ENCODE measurements at places on chromosomes 13 and 19.

- no peak for DNase-seq
Measured at GRCh38 chr13:39284801-39285388, 246.6 kb downstream of the NHLRC3 start.

GRCh38 chr19:42857544-42857867 is 22.0 kb downstream of the PSG1 start:
- DNase-seq = no peak

DNA sequence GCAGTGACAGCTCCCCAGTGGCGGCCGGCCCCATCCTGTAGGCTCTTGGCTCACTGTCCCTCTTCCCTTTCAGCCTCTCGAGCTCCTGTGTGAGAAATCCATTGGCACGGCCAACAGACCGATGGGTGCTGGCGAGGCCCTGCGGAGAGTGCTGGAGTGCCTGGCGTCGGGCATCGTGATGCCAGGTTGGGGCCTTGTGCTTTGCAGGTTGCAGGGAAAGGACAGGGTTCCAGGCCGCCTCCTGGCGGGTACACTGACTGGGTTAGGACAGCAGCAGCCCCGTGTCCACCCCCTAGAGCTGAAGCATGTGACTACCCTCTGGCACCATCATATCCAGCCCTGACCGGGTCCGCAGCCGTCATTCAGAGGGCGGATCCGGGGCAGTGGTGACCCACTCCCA is 21.5 kb upstream of the QTRT1 start:
- DNase-seq = no peak

- DNase-seq = no peak
Measured at GRCh38 chr13:101730420-101731000, 278.0 kb downstream of the ITGBL1 start.

DNA sequence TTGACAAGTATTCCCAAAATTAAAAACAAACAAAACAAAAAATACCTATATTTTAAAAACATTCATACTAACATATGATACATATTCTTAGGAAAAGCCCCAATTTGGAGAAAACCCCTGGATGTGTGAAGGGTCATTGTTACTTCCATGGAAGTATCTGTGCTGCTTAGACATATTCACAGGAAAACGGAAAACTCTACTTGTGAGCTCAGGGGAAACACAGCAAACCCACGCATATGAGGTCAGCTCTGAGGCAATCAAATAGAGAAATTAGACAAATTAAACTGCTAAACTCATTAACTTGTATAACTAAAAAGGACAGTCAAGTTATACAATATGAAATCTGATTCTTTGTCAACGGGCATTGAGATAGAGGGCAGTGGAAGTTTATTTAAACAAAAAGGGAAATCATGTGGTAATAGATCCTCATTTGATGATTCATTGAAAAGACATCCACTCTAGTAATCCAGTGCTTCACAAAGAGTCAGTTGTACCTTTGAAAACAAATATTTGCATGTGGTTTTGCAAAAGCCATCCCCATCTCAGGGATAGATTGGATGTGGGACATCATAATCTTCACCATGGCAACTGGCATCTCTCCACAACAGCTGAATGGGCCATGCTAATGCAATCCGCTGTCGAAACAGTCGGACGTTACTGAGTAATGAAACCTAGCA is 423.4 kb downstream of the ITGBL1 start:
- DNase-seq = peak; percentile 7

GRCh38 chr19:898663-899062 is 5.4 kb downstream of the RNU6-9 start:
- DNase-seq = no peak
